ENCODE measurements at places on chromosomes 11 and 22. TPM values are rescaled to one million over a fixed set of nuclear protein-coding genes. Genes with fewer than 3 reads are reported as not detected.
A peak's percentile ranks its signal among the peaks of the same experiment; 100 is the strongest.

- H3K36me3 ChIP-seq: no peaks in the 10 kb centered on the region
- no peak overlapping the region for H3K4me3 ChIP-seq
- peaks cover 9% of the 10 kb centered on the region for H3K27me3 ChIP-seq
Measured at GRCh38 chr11:2300290-2300935, 1.3 kb downstream of the C11orf21 start.

- no peaks in the 10 kb centered on the region for H3K27me3 ChIP-seq
- DNase-seq: no peak
- no peaks in the 10 kb centered on the region for H3K36me3 ChIP-seq
- no peak overlapping the region for H3K4me3 ChIP-seq
- H3K27ac ChIP-seq: no peak overlapping the region
Measured at GRCh38 chr11:71311176-71311925, 59.0 kb upstream of the SHANK2 start.

GRCh38 chr22:46632646-46633249 is 12.6 kb downstream of the GRAMD4 start:
- H3K4me3 ChIP-seq: no peak overlapping the region
- DNase-seq: no peak
- peaks cover 12% of the 10 kb centered on the region for H3K4me1 ChIP-seq
- no peaks in the 10 kb centered on the region for H3K36me3 ChIP-seq

DNA sequence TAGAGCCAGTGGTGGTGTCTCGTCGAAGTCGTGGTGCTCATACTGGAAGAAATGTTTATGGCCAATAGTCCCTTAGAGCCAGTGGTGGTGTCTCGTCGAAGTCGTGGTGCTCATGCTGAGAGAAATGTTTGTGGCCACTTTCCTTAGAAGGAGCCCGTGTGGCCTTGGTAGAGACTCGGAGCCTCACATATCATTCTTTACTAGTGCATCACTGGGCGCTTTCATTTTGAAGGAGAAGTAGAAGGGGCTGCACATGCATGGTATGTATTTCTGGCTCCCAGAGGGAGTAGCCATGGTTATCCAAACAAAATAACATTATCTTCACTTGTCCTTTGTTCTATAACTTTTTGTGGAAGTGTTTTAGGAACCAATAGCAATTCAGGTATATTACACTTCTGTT is 69.5 kb downstream of the JAM3 start:
- H3K4me3 ChIP-seq: no peak overlapping the region
- DNase-seq: no peak
- H3K27me3 ChIP-seq: no peaks in the 10 kb centered on the region
- H3K4me1 ChIP-seq: peaks cover 8% of the 10 kb centered on the region
- no peak overlapping the region for H3K27ac ChIP-seq

GRCh38 chr22:50527921-50528681 is 1.7 kb downstream of the TYMP start:
- H3K27me3 ChIP-seq: peaks cover 69% of the 10 kb centered on the region

- H3K4me1 ChIP-seq: peaks cover 29% of the 10 kb centered on the region
- H3K4me3 ChIP-seq: no peak overlapping the region
- no peaks in the 10 kb centered on the region for H3K36me3 ChIP-seq
- no peaks in the 10 kb centered on the region for H3K27me3 ChIP-seq
- H3K27ac ChIP-seq: no peak overlapping the region
Measured at GRCh38 chr22:42461511-42461910, 29.3 kb upstream of the NFAM1 start.

DNA sequence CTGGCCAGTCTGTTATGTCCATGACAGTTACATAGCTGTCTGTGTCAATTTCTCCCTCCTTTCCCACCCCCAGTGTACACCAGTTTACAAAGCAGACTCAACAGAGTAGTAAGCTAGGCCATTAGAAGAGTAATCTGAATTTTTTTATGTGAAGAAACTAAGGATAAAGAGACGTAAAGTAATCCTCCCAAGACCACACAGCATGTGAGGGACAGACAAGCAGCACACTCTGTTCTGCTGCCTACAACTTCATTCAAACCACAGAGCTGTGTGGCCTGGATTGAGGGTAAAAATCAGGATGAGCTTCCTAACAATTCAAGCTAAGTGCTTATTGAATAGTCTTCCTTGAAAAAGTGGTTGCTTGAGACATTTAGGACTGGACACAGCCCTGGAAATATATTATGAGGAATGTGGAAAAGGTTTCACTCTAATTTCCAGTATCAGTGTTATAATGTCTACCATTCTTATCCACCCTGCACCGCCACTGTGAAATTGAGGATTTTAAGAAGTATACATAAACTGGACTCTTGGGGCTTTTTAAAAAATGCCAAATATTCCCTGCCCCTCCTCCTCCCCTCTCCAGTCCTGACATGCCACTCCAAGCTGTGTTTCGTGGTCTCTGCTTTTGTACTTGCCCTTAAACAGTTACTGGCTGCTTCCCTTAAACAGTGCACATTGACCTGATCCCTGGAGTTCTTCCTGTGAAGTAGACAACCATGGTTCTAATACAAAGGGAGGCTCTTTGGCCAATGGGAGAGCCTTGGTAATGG is 40.9 kb downstream of the EXT2 start:
- no peaks in the 10 kb centered on the region for H3K27me3 ChIP-seq
- H3K4me3 ChIP-seq: no peak overlapping the region
- no peak overlapping the region for H3K27ac ChIP-seq
- DNase-seq: no peak

DNA sequence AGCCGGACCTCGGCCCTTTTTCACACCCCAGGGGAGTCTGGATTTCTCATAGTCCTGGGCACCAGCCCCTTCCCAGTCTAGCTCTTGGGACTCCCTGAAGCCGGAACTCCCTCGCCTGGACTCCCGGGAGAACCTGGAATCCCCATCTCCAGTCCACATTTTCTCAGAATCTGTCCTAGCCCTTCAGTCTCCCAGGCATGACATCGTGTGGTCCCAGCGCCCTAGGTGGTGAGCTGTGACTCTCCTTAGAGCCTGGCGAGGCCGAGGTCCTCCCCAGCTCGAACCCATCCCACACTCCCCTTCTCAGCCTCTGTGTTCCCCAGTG is 673 bp upstream of the DUSP18 start:
- peaks cover 35% of the 10 kb centered on the region for H3K27me3 ChIP-seq
- DNase-seq: peak; percentile 18
- H3K27ac ChIP-seq: no peak overlapping the region
- H3K36me3 ChIP-seq: no peaks in the 10 kb centered on the region
- peaks cover 11% of the 10 kb centered on the region for H3K4me1 ChIP-seq

DNA sequence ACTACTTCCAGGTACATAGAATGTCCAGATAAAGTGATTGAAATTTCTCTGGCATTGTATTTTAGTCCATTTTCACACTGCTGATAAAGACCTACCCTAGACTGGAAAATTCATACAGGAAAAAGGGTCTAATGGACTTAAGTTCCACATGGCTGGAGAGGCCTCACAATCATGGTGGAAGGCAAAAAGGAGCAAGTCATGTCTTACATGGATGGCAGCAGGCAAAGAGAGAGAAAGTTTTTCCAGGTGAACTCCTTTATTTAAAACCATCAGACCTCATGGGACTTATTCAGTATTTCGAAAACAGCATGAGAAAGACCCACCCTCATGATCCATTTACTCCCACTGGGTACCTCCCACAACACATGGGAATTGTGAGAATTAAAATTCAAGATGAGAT is 1359.7 kb upstream of the RAG2 start:
- H3K27me3 ChIP-seq: no peaks in the 10 kb centered on the region
- H3K4me1 ChIP-seq: no peaks in the 10 kb centered on the region
- DNase-seq: no peak
- no peak overlapping the region for H3K27ac ChIP-seq
- no peaks in the 10 kb centered on the region for H3K36me3 ChIP-seq

GRCh38 chr11:92687724-92688123 is 281.7 kb upstream of the MTNR1B start:
- H3K4me3 ChIP-seq: no peak overlapping the region
- DNase-seq: no peak
- H3K36me3 ChIP-seq: no peaks in the 10 kb centered on the region
- H3K27me3 ChIP-seq: no peaks in the 10 kb centered on the region
- H3K27ac ChIP-seq: no peak overlapping the region

GRCh38 chr11:109347304-109347703 is 74.7 kb upstream of the C11orf87 start:
- H3K4me1 ChIP-seq: peaks cover 5% of the 10 kb centered on the region
- no peaks in the 10 kb centered on the region for H3K27me3 ChIP-seq
- H3K4me3 ChIP-seq: no peak overlapping the region
- H3K36me3 ChIP-seq: no peaks in the 10 kb centered on the region

- H3K36me3 ChIP-seq: no peaks in the 10 kb centered on the region
- H3K27ac ChIP-seq: no peak overlapping the region
- no peaks in the 10 kb centered on the region for H3K4me1 ChIP-seq
- H3K27me3 ChIP-seq: no peaks in the 10 kb centered on the region
- H3K4me3 ChIP-seq: no peak overlapping the region
- DNase-seq: no peak
Measured at GRCh38 chr22:39894554-39895092, 1.1 kb upstream of the ENTHD1 start.

- no peak overlapping the region for H3K4me3 ChIP-seq
- H3K27me3 ChIP-seq: no peaks in the 10 kb centered on the region
- no peak overlapping the region for H3K27ac ChIP-seq
Measured at GRCh38 chr22:41596776-41597634, 7.4 kb upstream of the PMM1 start.

DNA sequence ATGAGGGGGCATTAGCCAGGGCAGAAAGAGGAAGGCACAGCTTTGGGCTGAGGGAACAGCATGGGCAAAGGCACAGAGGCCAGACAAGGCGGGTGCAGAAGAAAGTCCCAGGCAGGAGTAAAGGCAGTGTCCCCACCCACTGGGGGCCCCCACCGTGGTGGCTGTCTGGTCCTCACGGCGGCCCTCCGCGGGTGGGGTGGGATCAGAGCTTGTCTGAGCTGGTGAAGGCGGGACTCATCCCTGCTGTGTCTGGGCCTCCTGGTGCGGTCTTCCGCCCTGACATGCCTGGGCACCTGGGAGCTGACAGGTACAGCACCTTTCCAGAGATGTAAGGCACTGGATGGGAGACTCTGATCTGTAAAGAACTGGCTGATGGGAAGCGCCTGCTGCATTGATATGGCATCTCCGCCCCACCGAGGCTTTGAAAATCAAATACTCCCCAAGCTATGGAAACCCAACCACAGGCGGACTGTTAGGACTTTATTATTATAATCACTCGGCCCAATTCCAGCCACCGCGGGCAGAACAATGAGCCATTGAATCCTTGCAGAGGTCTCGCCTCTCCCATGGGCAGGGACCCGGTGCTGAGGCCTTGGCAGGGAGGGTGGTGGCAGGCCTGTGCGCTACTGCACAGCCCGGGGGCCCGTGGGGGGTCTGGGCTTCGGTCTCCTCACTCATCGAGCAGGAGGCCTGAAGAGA is 14.2 kb upstream of the GNB1L start:
- no peaks in the 10 kb centered on the region for H3K36me3 ChIP-seq
- no peak overlapping the region for H3K27ac ChIP-seq
- no peaks in the 10 kb centered on the region for H3K27me3 ChIP-seq
- no peak overlapping the region for H3K4me3 ChIP-seq

DNA sequence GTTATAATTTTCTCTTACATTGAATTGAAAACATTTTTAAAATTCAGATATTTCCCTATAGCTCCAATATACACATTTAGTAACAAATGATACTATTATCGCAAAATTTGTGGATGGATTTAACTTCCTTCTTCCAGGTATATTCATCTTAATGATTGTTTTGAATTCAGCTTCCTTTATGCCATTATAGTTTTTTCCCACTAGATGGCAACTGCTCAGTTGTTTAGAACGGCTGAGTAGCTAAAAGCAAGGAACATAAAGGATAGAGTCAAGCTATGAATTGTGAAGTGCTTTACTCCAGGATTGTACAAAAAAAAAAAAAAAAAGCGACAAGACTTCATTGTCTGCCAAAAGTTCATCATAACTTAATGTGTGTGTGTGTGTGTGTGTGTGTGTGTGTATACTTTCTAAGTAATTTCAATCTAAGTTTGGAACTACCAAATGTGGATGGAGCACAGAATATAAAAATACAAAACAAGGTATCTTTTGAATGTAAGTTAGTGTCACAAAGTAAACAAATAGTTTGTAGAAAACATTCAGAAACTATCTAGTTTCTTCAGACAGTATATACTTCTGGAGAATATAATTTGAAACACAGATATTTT is 846.4 kb downstream of the DLG2 start:
- peak; percentile 34 for DNase-seq
- H3K27me3 ChIP-seq: no peaks in the 10 kb centered on the region
- no peak overlapping the region for H3K27ac ChIP-seq
- H3K4me1 ChIP-seq: no peaks in the 10 kb centered on the region

DNA sequence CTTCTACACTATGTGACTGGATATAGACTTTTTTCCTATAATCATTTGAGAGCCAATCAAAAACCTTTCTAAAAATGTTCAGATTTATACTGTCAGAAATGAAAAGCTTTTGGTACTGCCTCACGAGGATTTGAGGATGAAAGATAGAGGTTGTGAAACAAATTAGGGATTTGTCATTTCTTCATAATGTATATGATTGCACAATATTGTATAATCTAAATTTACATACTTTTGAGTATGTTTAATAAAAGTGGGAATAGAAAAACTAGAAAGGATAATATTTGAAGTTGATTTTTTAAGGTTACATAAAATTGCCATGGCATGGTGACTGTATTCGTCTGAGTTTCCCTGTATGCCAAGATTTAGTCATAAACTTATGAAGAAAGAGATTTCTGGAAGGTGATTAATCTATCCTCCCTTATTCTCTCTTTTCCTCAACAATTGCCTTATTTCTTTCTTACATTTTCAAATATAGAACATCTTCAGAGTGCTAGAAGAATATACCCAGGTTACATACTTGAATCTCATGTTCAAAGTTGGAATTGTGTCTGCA is 56.2 kb downstream of the CASP12 start:
- no peaks in the 10 kb centered on the region for H3K27me3 ChIP-seq
- no peak overlapping the region for H3K4me3 ChIP-seq
- no peaks in the 10 kb centered on the region for H3K36me3 ChIP-seq

- peak; percentile 49 for DNase-seq
- no peaks in the 10 kb centered on the region for H3K27me3 ChIP-seq
- H3K4me3 ChIP-seq: no peak overlapping the region
- H3K36me3 ChIP-seq: no peaks in the 10 kb centered on the region
- no peaks in the 10 kb centered on the region for H3K4me1 ChIP-seq
Measured at GRCh38 chr11:39374963-39375698, 2084.3 kb downstream of the LRRC4C start.

Gene VEGFB
- total RNA-seq: 6.8 TPM

Gene PGR
- 0.07 TPM for total RNA-seq

Gene TTC36
- total RNA-seq: not detected

Gene DNAL4
- 10.7 TPM for total RNA-seq

Gene CDC42EP1
- 0.84 TPM for total RNA-seq

Gene XRCC6
- 526 TPM for total RNA-seq

Gene GRIA4
- 3.7 TPM for total RNA-seq

Gene AP5B1
- 3.6 TPM for total RNA-seq

Gene IGF2
- total RNA-seq: 3.3 TPM

Gene BCO2
- total RNA-seq: not detected

Gene PANX3
- total RNA-seq: not detected

Gene SYT9
- 5.2 TPM for total RNA-seq

Gene C1QTNF5
- total RNA-seq: 3.4 TPM

Gene GPHA2
- not detected for total RNA-seq

Gene DEPDC7
- 0.39 TPM for total RNA-seq
